Ovary (tissue), 10 donors: ENCODE measurements at places on chromosomes 12 and 14. TPM values are rescaled to one million over a fixed set of nuclear protein-coding genes. Genes with fewer than 3 reads are reported as not detected.

DNA sequence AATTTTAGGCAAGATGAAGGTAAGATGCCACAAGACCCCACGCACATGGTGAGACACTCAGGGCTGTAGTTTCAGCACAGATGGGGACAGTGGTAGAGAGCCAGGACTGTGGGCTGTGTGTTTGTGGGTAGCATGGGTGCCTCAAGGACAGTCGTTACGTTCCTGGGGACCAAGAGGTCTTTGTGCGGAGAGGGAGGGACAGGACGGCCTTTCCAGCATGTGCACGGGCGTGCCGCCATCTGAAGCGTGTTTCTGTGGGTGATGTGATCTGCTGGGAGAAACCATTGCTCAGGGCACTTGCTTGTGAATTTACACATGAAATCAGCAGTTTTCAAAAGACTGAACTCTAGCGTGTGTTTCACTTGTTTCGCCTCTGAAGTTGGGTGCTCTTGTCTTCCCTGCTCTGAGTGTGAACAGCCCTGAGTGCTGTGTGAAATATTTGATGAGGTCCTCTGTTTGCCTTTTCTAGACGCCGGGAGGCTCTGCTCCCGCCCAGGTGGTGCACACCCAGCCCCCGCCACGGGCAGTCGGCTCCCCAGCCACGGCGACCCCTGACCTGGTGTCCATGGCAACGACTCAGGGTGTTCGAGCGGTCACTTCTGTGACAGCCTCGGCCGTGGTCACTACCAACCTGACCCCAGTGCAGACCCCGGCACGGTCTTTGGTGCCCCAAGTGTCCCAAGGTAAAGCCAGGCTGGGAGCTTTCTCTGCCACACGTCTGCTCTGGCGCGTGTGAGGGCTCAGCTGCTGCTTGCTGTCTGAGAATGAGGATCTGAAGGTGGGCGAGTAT is 82.3 kb downstream of the DDX51 start:
- no peak for DNase-seq

DNA sequence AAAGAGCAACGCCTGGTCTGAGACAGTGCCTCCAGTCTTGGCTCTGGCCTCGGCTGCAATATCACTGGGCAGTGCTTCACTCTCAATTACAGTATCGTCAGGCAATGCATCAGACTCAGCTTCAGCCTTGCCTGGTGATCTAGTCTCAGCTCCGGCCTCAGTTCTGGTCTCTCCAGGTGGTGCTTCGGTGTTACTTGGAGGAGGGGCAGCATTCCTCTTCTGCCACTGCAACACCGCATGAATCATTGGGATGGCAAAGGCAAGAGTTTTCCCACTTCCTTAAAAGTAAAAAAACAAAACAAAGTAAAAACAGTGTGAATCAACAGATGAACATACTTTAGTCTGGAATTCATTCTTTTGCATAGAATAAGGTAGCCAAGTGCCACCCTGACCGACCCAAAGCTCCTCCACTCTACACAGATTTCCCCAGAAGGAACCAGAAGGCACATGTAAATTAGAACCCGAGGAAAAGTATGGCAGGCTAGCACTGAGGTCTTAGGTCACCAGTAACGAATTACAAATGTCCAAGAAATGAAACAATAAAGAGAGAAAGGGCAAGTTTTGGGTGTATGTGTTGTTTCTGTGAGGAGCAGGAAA is 18.6 kb downstream of the DDX24 start:
- no peak for DNase-seq

GRCh38 chr14:59123975-59124374 is 64.5 kb upstream of the DAAM1 start:
- no peak for DNase-seq

The TRIM9 gene
- 0.36 TPM for total RNA-seq

The TEX52 gene
- not detected for total RNA-seq

- no peak for DNase-seq
Measured at GRCh38 chr12:113022563-113023297, 33.8 kb upstream of the DTX1 start.

The CLEC6A gene
- total RNA-seq: not detected

GRCh38 chr12:34401659-34402227 is 379.4 kb downstream of the ALG10 start:
- DNase-seq: peak; percentile 0

- DNase-seq: no peak
Measured at GRCh38 chr12:64794305-64794704, 30.1 kb upstream of the TBC1D30 start.

The NPFF gene
- total RNA-seq: not detected

DNA sequence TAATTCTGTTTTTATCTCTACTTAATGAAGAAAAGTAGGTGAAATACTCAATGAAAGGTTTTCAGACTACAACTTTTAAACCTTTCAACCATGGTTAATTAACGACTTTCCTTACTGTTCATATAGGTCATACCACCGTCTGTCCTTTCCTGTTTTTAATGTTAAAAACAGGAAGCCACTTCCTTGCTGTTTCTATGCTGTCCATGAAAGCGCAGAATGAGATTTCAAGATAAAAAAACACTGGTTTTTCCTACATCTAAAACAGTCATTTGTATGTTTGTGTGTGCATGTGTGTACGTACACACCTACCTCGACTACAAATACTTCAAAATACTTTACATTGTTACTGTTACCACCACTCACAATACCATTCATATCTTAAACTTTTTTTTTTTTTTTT is 27.3 kb downstream of the SPTLC2 start:
- no peak for DNase-seq

GRCh38 chr14:106107703-106108102 is 581.3 kb downstream of the TMEM121 start:
- DNase-seq: no peak

DNA sequence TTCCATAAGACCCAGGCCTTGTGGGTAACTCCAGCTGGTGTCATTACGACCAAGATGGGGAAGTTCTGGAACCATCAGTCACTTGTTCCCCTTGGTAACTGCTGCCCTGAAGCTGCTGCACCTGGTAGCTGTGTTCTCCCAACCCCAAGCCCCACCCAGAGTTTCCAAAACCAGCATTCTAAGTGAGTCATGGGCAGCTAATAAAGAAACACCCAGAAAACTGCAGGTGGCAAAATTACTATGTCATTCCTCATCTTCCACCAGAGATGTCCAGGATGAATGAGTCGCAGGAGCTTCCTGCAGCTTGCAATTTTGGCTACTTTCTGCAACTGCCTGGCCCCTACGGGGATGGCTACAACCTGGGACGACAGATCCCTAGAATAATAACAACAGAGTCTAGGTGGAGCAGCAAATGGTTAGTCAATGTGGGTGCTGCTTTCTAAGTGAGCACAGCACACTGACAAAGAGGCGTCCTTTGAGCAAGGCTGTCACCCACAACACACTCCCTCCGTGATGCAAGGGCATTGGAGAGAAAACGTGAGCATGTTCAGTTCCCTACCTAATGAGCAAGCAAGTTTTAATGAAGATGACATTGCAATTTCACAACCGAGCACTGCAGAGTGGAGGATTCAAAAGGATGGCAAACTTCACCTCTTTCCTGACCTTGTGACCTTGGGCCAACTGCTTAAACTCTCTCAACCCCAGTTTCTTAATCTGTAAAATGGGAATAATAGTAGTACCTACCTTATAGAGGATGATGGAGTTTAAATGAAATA is 301.4 kb upstream of the NOS1 start:
- no peak for DNase-seq

The STYK1 gene
- total RNA-seq: 0.17 TPM

- DNase-seq: no peak
Measured at GRCh38 chr12:119088685-119089379, 89.9 kb upstream of the HSPB8 start.
